ENCODE measurements at places on chromosomes 1 and 21.

DNA sequence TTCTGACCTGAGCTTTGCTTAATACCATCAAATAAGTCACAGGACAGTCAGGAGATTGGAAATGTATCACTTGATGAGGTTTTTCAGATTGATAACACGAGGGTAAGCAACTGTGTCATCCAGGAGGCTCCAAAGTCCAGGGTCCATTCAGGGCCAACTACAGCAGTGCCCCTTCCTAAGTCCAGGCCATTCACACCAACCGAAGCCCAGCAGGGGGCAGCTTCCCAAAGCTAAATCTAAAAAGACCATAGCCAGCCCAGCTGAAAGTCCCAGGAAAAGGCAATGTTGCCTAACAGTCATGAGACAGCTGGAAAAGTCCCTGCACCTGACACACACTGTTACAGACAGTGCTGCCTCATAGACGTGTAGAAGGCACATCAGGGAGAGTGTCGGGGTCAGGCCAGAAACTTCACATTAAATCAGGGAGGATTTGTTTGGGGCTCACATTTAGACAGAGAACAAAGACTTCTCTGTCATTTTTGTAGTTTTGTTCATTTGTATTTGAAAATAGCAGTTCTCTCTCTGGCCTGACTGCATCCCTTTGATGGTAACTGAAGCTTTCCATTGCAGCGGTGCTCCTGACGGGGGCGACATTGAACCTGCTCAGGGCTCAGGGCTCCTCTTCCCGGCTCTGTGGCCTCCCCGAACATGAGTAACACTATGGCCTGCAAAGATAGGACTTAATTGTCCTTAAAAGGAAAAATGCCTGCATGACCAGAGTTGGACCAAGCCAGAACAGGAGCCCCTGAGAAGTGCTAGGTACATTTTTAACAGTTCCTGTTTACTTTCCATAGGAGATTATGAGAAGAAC is 200.4 kb downstream of the NRIP1 start:
- peak; percentile 80 for DNase-seq

- no peak for DNase-seq
Observed at GRCh38 chr21:35521852-35522505, 472.9 kb upstream of the RUNX1 start.

DNA sequence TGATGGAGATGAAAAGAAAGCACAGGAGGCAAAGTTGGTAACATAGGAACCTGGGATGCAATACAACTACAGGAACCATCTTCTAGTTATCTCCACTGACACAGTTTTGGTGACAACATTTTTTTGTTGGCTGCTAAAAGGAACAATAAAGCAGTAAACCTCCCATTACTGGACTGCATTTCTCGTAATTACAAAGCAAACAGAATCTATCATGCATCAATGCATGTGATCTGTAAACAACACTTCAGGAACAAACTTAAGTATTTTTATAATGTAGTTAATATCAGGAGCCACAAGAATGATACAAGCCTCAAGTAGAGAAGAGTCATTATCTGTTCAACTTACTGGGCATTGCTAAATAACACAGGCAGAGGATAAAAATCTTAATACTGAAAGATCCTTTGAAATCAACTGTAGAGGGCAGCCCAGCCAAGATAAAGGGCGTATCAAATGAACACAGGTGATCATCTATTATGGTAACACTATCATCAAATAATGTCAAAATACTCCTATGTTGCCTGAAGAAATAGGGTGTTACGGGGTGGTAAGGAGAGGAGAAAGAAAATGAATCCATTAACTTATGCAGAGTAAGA is 193.3 kb downstream of the EIF4G3 start:
- DNase-seq = no peak

DNA sequence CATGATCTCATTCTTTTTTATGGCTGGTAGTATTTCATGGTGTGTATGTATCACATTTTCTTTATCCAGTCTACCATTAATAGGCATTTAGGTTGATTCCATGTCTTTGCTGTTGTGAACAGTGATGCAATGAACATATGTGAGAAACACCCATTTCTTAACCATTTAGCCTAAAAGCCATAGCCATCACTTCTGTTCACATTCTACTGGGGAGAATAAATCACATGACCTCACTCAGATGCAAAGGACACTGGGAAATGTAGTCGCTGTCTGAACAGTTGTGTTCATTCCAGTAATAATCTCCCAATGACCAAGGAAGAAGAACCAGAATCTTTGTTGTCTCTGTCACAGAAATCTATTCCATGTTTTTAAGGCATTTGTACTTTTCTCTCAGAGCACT is 15.1 kb upstream of the PLA2G2E start:
- no peak for DNase-seq

DNA sequence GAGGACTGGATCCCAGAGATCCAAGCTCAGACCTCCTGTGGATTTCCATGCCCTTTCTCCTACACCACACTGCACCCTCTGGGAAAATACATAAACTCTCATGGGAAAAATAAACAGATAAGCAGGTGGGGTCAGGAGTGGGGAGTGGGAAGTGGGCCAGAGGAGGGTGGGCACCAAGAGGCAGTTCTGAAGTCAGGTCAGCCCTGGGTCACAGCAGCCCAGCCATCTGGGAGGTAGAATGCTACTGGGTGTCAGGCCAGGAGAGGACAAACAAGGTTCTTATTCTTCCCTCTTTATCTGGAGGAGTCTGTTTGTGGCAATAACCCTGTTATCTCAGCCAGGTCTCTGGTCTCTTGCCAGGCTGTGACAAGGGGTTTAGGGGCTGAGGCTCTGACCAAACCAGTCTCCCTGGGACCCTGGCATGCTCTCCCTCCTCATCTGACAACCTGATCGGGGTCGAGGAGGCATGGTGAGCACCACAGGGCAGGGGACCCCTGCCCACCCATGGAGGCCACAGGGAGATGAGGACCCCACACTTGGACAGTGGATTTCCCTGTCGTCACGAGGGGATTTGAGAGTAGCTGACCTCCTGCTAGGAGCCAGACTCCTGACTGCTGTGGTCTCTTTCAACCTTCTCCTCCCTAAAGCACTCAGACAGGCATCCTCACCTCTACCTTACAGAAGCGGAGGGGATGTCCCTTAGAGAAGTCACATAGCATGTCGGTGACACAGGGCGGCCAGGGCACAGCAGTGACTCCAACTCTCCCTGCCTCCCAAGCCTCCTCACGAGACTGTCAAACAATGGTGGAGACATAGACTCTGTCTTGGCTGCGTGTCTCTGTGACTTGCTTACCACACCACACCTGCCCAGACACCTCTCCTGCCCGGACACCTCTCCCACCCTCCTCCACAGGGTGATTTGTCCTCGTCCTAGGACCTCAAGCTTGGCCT is 51.3 kb upstream of the IFFO2 start:
- DNase-seq = peak; percentile 72

GRCh38 chr1:204493145-204493983 is 1.2 kb downstream of the PIK3C2B start:
- DNase-seq = peak; percentile 95

DNA sequence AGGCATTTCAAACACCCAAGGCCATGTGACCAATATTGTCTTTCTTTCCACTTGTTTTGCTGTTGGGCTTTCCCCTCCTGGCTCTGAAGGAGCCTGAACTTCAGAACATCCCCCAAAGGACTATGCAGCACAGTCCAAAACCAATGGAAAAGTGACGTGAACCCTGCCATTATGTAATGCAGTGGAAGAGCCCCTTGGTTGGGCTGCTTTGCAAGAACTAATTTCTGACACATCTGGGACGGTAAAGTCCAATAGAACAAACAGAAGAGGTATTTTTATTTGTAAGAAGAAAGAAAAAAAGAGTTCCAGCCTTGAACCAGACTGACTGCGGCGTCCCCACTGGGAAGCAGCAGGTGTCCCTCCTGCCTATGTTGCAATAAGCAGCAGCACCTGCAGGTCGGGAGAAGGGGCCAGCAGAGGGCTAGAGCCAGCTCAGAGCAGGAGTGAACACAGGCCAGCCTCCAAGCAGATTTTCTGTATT is 116.7 kb downstream of the CDC7 start:
- peak; percentile 34 for DNase-seq
